ENCODE measurements at places on chromosomes 5 and 9. TPM values are rescaled to one million over a fixed set of nuclear protein-coding genes. Genes with fewer than 3 reads are reported as not detected.

The ECM2 gene
- 8.2 TPM for total RNA-seq

The IFNA2 gene
- total RNA-seq: not detected

The PAX5 gene
- total RNA-seq: not detected

The GZMA gene
- total RNA-seq: not detected

The NME5 gene
- total RNA-seq: 7.5 TPM

- H3K27me3 ChIP-seq: no peaks in the 10 kb centered on the region
- H3K27ac ChIP-seq: no peak overlapping the region
- no peak for DNase-seq
- no peaks in the 10 kb centered on the region for H3K4me1 ChIP-seq
Observed at GRCh38 chr9:97431044-97431441, 19.1 kb downstream of the TDRD7 start.

DNA sequence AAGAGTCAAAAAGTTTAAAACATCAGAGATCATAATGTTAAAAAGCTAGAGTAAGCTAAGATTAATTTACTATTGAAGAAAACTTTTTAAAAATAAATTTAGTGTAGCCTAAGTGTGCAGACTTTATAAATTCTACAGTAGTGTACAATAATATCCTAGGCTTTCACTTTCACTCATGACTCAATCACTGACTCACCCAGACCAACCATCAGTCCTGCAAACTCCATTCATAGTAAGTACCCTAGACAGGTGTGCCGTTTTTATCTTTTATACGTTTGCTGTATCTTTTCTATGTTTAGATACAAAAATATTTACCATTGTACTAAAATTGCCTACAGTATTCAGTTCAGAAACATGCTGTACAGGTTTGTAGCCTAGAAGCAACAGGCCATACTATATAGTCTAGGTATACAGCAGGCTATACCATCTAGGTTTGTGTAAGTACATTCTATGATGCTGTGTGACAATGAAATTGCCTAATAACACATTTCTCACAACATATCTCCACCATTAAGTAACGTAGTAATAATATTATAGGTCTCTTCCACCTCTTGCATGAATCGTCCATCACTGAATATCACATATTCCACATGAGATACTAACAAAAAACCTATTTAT is 59.2 kb downstream of the MEGF9 start:
- H3K4me3 ChIP-seq: no peak overlapping the region
- no peak for DNase-seq
- H3K27ac ChIP-seq: no peak overlapping the region
- no peaks in the 10 kb centered on the region for H3K27me3 ChIP-seq
- H3K4me1 ChIP-seq: peaks cover 21% of the 10 kb centered on the region

GRCh38 chr5:172849606-172850453 is 15.8 kb downstream of the ERGIC1 start:
- no peaks in the 10 kb centered on the region for H3K27me3 ChIP-seq
- DNase-seq: peak; percentile 49
- peaks cover 49% of the 10 kb centered on the region for H3K4me1 ChIP-seq
- H3K36me3 ChIP-seq: no peaks in the 10 kb centered on the region

DNA sequence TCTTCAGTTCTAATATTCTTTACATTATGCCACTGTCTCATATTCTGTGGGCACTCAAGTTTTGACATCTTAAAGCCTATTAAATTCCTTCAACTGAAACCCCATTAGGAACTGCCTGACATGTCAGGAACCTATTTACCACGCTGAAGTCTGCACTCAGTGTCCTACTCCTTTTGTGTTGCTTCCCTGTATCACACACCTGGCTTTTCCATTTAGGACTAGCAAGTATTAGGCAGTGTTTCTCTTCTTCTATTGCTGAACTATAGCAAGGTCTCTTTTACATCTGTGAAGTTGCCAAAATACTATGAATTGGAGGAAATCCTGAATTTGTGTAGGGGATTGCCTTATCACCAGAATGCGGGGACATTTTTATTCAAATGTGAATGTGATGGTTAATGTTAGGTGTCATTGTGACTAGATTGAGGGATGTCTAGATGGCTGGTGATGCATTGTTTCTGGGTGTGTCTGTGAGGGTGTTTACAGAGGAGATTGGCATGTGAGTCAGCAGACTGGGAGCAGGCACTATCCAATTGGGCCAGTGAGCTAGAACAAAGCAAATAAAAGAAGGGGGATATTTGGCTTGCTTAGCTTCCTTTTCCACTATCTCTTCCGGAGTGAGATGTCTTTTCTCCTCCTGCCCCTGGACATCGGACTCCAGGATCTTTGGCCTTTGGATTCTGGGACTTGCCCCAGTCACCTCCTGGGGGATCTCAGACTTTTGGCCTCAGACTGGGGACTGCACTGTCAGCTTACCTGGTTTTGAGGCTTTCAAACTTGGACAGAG is 21.2 kb upstream of the VCAN start:
- no peak overlapping the region for H3K4me3 ChIP-seq
- no peaks in the 10 kb centered on the region for H3K4me1 ChIP-seq
- no peak overlapping the region for H3K27ac ChIP-seq

DNA sequence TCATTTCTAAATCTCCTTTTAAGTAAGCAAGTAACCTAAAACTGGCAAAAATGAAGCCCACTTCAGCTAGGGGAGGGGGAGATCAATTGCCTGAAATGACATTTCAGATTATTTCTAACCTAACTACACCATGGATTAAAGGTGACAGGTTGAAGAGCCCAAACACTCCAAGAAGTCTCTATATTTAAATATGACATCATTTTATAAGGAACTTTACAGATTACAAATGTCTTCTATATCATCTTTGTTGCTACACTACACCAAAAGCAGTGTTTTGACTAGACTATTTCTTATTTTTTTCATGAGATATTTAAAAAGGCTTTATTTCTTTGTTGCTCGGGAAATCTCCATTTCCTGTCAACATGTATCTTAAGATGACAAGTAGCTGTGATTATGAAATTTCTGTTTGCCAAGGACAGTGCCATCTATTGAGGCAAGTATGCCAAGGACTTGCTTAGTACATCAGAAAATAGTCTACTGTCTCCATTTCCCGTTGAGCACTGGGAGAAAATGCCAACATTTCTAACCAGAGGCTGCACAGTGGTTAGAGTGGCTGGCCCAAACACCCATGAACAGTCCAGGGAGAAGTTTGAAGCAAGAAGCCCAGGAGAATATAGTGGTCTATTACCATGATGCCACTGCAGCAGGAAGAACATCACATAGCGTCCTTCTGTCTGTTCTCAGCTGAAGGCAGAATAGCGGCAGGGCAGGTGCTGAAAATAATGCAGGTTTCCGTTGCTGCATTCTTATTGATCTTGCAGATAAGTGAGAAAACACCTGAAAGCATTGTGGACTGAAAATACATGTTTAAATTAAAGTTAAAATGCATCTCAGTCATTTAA is 93.4 kb upstream of the ITGA2 start:
- H3K36me3 ChIP-seq: no peaks in the 10 kb centered on the region
- no peaks in the 10 kb centered on the region for H3K27me3 ChIP-seq
- H3K4me3 ChIP-seq: no peak overlapping the region
- DNase-seq: no peak
- peak overlapping the region; percentile 5 for H3K27ac ChIP-seq
